Right ventricle myocardium superior (tissue), 1 donor: ENCODE measurements at places on chromosomes 1 and 21. TPM values are rescaled to one million over a fixed set of nuclear protein-coding genes. Genes with fewer than 3 reads are reported as not detected.

DNA sequence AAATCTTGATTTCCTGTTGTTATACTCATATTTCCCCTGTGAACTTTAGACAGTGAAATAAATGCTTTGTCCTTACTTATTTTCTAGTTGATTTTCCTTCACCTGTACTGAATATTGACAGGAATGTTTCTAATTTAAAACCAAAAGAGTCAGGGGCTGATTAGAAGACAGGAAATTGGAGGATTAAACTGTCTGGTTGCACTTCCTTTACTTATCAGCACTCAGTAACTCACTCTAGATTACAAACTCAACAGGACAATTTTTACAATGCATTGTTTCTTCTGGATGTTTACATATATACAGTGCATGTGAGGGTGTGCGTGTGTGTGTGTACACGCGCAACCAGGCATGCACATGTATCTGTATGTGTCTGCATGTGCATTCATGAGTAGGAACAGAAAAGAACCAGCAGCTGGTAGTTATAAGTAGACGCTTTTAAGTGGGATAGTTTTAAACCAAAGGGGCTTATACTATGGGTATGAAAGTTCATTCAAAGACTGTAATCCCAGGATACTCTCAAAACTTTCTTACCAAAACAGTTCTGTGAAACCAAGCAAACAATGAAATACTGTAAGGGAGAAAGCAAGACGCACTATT lies 212.0 kb upstream of the NFIA start:
- no peak for DNase-seq

RAD54L gene
- total RNA-seq = 0.48 TPM

- DNase-seq = no peak
These were observed 368.6 kb upstream of the VAMP3 start for GRCh38 chr1:7402548-7402850.

- no peak for DNase-seq
These were observed 1.5 kb upstream of the TSPAN1 start for GRCh38 chr1:46173361-46173856.

KRTAP19-6 gene
- not detected for total RNA-seq

GRCh38 chr1:215056584-215056983 lies 26.0 kb upstream of the KCNK2 start:
- no peak for DNase-seq

DNA sequence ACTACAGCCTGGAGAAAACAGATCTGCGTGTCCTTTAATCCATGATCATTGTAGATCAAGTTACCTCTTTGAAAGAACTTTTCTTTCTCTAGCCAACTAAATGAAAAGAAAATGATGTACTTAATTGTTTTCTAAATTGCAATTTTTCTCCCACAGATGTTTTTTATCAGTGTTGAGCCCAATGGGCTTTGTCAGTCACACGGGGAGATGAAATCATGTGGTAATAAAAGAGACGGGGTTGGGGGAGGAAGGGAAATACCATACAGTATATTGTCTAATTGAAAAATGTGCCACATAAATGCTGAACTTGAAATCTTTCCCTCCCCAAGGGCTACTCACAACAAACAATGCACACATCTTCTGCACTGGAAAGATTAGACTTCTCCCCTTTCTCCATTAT lies 58.4 kb downstream of the NTMT2 start:
- DNase-seq = no peak

KRTAP20-4 gene
- not detected for total RNA-seq

LPAR3 gene
- total RNA-seq = 16.9 TPM

DNA sequence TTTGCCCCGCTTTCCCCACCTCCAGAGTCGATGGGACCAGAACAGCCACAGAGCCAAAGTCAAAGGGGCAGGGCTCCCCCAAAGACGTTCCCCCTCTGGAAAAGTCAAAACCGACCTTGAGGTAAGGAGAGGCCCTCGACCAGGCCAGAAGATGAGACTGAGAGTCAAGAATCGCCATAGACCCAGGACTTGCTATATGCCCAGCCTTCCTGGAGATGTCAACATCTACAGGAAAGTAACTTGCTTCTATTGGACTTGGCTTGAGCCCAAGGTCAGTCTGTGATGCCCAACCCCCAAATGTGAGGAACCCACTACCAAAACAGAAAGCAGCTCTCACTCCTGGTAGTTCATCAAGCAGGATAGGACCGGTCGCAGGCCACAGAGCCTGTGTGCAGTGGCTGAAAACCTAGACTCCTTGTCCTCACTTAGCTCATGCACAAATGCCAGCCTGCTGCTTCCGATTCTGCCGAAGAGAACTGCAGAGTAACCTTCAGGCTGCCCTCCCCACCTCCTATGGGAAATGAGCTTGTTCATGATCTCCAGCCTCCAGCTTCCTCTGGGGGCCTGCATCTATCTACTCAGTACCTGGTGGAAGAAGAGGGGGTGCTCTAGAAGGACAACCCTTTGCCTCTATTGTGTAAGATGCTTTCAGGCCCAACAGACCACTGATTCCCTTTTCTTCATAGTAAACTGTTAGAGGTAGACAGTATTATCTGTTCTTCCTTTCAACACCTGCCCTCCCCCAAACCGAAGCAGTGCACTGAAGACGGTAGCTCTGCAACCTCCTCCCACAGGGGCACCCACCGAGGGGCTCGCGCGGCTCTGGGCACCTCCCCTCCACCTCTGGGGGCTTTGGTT lies 1.4 kb downstream of the ACOT7 start:
- DNase-seq = no peak

C1orf52 gene
- total RNA-seq = 17.8 TPM

GRCh38 chr1:34460193-34460592 lies 283.5 kb downstream of the C1orf94 start:
- peak; percentile 42 for DNase-seq

DNA sequence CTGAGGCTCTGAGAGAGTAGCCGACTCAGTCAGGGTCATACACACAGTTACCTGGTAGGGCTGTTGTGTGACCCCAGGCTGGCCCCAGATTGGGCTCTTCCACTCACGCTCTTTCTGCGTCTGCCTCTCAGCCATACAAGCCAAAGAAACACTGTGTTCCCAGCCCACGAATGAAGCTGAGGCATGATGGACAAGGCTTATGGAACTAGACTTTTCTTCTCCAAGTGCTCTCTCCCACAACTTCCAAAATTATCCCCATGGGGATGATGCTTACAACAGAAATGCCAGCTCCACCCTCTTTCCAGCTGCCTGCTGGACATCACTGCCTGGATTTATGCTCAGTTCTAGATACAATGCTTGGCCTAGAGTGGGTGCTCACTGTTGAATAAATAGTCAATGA lies 102.8 kb upstream of the JUN start:
- DNase-seq = no peak

CFHR4 gene
- not detected for total RNA-seq

- no peak for DNase-seq
These were observed 646 bp downstream of the DNAJB4 start for GRCh38 chr1:78005448-78005722.

DNA sequence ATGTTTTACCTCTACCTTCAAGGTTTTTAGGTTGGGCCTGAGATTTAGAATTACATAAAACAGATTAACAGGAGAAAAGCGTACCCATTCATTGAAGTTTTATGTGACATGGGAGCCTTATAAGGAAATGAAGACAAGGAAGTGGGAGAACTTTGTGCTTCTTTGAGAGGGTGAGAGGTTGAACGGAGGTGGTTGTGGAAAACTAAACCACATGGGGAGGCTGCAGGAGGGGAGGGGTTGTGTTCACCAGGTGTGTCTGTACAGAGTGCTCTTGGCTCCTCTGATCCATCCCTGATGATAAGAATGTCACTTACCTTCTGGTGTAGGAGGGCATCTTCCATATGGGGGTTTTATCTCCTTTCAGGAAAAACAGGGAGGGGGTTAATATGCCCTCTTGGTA lies 2.7 kb downstream of the SLX9 start:
- no peak for DNase-seq

C1orf50 gene
- total RNA-seq = 7.6 TPM

DNA sequence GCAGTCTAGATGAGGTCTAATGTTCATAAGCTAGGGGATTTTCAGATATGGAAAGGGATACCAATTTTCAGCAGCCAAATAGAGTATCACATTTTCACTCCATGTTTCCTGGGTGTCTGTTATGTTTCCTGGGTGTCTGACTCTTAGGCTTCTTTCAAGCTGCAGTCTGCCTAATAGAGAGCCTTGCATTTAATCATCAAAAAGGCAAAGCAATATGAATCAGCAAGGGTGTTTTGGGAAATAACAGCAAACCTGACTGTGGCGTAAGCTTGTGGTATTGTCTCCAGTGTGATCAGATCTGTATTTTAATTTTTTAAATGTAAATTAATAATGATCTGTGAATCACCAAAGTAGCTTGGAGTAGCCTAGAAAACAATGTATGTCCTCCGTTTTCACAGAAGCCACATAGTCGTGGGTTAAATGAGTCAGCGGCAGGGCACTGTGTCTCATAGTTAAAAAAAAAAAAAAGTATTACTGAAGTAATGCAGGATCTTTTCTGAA lies 10.4 kb downstream of the LGALS8 start:
- DNase-seq = no peak

GPR37L1 gene
- total RNA-seq = 0.05 TPM

DNA sequence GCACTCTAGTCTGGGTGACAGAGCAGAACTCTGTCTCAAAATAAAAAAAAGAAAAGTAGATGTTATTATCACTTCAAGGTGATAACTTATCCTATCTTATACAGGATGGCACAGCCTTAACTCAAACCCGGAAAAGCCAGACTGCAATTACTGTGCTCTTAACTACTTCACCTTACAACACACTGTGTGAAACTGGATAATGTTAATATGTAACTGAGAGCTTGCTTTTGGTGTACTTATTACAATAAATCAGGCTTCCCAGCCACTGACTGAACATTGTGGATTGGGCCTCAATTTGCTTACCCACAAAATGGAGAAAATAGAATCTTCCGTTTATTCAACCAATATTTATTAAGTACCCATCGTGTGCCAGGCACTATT lies 1.4 kb downstream of the ORC1 start:
- no peak for DNase-seq

DNA sequence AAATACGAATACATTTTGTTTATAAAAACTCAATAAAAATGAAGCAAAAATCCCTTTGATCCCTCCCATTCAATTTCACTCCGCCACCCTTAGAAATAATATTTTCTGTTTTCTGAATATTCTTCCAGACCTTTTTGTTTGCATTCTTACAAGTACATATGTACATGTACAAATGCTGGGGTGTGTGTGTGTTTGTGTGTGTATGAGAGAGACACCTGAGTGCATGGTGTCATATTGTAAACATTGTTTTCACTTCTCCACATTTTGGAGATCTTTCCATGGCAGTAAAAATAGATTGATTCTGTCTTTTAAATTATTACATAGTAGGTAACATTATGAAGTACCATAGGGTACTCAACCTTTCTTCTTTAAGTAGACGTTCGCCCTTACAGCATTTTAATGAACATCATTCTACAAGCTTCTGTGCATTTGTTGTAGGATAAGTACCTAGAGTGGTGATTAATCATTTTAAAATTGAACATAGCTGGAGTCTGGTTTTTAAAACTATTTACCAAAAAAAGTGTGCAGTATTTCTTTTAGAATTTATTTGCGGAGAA lies 1.3 kb upstream of the MPC2 start:
- DNase-seq = no peak

ADAM30 gene
- not detected for total RNA-seq

GRCh38 chr1:212959266-212960220 lies 9.2 kb downstream of the VASH2 start:
- no peak for DNase-seq

GRCh38 chr1:43073490-43074230 lies 98.4 kb downstream of the EBNA1BP2 start:
- peak; percentile 76 for DNase-seq

- no peak for DNase-seq
These were observed 27.2 kb downstream of the PROK1 start for GRCh38 chr1:110477967-110478640.

MLLT11 gene
- 2.9 TPM for total RNA-seq

GRCh38 chr21:41771625-41771945 lies 4.7 kb upstream of the RIPK4 start:
- DNase-seq = no peak

DNA sequence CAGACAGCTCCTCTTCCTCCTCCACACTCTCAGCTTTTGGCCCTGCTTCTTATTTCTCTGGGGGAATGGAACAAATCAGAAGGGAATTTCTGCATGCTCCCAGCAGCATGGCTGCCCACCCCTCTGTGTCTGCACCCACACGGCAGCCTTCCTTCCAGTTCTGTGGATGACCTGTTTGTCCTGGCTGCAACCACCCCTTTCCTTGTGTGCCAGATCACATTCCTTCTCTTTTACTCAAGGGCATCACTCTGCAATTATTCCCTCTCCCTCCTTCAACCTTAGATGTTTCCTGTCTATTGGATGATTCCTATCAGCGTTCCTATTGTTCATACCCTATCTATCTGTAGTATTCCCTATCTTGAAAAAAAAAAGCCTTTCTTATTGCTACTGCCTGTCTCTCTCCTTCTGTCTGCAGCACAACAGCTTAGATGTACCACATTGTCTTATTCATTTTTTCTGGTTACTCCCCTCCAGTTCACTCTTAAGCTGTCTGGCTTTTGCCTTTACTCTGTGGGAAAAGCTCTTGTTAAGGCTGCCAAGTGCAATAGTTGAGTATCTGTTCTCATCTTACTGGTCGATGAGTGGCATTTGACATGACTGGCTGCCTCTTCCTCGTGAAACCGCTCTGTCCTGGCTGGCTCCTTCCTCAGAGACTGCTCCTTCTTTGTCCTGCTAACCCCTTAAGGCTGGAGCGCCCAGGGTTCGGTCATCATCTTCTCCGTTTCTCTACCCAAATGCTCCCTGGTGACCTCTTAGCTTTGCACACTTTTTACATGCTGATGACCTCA lies 351.1 kb downstream of the CAMTA1 start:
- no peak for DNase-seq
